ENCODE measurements at places on chromosomes 2 and 18.

- DNase-seq: no peak
Measured at GRCh38 chr2:240219208-240219890, 78.9 kb upstream of the OTOS start.

GRCh38 chr2:170862286-170862902 is 45.7 kb downstream of the GAD1 start:
- DNase-seq: no peak

- no peak for DNase-seq
Measured at GRCh38 chr2:179037807-179038206, 12.1 kb downstream of the CCDC141 start.

DNA sequence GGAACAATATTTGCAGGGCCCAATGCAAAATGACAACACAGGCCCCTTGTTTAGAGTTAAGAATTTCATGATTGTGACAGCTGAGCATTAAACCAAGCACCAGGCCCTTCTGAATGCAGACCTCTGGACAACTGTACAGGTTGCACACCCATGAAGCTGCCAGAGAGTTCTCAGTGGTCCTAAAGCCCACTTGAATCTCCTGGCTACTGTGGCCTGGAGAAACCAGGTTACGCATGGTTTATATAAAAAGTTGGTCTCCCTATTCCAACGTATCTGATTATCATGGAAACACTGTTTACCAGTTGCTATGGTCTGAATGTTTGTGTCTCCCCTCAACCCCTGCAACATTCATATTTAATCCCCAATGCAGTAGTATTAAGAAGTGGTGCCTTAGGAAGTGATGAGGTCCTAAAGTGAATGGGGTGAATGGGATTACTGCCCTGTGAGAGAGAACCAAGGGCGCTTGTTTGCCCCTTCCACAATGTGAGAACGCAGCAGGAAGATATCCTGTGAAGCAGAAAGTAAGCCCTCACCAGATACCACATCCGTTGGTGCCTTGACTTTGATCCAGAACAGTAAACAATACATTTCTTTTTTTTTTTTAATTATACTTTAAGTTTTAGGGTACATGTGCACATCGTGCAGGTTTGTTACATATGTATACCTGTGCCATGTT is 48.0 kb upstream of the ANXA4 start:
- DNase-seq: no peak

DNA sequence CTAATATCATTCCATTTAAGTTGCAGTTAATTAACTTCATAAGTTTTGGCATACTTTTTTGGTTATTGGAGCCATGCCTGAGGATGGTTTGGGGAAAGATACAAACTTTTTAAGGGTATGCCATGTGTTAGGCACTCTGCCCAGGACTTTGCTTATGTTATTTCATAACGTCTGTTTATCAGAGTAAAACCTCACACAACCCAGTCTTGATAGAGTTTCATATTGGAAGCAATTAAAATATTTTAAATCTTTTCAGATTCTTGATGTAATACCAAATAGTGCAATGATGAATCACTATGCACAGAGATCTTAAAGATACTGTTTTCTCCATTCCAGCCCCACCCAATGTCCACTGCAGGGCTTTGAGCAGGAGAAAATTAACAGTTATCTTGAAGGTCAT is 529.1 kb upstream of the HNMT start:
- DNase-seq: no peak

- no peak for DNase-seq
Measured at GRCh38 chr2:199895406-199895805, 15.7 kb upstream of the C2orf69 start.

DNA sequence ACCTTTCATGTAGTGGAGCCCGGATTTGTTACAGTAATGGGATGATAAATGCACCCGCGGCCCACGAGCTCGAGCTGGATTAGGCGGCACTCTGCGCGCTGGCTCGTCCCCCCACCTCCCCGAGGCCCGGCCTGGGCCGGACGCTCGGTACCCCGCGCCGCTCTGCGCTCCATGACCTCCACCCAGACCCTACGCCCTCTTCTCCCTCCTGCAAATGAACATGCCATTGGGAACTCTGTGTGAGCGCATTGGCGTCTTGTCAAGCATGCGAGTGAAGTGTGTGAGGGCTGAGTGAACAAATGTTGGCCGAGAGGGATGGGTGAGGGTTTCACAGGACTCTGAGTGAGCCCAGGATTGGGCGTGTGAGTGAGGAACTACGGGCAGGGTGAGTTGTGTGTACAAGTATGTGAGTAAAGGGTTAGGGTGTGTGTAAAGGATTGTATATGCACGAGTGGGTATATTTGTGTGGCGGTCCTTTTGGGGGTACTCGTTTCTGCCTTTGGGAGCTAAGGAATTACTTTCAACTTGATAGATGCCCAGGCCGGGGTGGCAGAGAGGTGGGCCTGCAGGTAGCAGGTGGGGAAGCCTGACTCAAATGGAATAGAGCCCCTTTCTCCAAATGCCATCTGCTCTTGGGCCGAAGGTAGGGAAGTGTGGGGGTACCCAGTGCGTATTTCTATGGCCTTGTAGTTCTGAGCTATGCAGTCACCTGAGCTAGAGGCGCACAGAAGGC is 2.9 kb upstream of the EN1 start:
- DNase-seq: no peak

DNA sequence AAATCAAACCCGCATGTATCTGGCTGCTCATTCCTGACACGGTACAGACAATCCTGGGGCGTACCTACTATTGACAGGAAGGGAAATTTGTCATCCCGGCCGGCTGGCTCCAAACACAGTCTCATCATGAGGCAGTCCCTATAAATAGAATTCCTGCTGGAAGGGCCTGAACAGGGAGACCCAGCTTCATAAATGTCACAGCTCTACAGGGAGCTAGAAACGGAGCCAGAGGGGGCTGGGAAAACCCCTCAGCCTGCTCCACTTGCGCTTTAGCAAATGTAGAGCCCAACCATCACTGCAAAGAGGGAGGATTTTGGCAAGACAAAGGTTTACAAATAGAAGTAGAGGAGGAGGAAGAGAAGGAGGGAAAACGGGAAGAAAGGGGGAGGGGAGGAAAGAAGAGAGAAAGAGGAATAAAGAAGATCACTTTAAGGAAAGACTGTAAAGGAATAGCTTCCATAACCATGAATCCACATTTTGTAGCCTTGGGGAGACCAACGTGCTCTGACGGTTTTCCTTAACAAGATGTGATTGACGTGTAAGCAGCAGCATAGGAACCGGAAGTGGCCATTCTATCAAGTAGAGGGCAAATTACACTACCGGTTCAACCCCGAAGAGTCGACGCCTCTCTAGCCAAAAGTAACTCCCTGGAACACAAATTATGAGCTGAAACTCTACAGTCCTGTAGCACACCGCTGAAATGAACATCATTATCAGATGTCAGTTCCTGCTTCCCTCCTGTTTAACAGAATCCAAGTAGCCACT is 56.8 kb upstream of the TTN start:
- DNase-seq: no peak

GRCh38 chr2:113850687-113851086 is 39.2 kb upstream of the ACTR3 start:
- DNase-seq: no peak

DNA sequence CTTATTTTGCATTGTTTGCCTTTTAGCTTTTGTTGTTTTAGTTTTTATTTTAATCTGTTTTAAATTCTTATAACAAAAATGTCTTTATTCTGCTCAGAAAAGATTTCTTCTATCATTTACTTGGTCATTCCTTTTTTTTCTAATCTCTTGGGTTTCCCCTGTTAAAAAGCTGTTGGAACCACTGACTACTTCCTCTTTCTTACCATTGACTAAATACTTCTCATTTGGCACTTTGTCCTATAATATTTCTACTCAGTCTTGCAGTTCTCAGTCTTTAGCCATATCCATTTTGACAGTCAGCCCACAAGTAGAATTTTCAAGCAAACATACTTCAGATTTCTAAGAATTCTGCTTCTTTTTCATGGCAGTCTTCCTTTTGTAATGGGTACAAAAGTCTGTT is 567.2 kb downstream of the SATB2 start:
- no peak for DNase-seq

DNA sequence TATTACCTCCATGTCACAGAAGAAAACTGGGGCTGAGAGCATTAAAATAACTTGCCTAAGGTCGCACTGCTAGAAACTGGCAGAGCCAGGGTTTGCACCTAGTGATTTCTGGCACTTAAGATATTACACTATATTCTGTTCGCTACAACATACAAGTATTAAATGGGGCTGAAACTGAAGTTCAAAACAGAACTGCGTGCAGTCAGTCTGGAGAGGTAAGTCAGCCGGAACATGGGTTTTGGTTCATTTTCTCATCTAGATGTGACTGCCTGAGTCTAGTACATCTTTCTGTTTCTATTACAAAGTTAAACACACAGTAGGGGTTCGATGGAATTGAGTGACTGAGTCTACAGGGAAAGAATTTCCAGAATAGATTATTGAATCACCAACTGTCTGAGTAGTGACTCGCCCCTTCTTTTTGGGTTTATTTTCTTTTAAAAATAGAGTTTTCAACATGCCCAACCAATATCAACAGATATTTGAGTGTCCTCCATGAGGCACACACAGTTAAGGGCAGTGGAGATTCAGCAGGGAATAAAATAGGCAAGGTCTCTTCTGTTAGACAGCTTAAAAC is 150.8 kb downstream of the RNF152 start:
- DNase-seq: no peak

GRCh38 chr2:9554921-9555296 is 721 bp downstream of the ADAM17 start:
- no peak for DNase-seq

- no peak for DNase-seq
Measured at GRCh38 chr2:72097276-72097675, 50.4 kb downstream of the CYP26B1 start.

DNA sequence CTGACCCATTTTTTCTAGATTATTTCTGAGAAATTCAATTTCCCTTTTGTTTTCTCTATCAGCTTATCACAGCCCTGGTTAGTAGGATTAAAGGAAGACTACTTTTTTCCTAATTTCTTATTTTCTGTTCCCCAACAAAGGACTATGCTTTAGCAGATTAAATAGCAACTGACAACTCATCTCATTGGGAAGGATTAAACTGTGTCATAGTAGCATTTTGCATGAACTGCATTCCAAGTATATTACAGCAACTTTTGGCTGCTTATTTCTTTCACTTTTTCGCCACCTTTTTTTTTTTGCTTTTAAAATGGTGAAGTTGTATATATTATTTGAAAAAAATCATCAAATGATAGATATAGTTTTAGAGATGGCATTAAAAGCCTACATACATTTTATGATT is 570.3 kb downstream of the FBXO15 start:
- no peak for DNase-seq

DNA sequence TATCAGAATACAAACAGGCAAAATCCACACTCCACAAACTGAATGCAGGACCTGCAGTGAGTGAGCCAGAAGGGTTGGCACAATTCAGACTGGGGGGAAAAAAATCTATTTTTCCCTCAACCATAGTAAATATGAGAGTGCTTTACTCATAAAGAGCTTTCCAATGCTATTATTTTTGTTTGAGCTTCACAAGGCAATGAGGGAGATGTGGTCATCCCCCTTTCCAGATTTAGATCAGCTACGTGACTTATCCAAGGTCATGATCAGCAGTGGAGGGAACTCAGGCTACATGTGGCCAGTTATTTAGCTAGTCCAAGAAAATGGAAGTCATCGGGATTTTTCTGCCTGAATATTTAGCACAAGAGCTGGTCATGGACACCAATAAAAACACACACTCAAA is 120.4 kb upstream of the KLF7 start:
- no peak for DNase-seq

DNA sequence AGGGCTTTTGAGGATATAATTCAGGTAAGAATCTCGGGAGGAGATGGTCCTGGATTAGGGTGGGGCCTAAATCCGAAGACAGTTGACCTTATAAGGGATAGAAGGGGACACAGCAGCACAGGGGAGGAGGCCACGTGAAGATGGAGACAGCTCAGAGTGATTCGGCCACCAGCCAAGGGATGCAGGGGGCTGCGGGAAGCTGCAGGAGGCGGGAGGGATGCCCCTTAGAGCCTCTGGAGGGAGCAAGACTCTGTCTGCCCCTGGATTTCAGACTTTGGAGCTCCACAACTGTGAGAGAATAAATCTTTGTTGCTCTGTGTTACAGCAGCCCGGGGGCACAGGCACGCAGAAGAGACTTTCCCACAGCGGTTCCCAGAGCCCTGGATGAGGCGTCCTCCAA is 143.7 kb downstream of the ASB1 start:
- DNase-seq: no peak

DNA sequence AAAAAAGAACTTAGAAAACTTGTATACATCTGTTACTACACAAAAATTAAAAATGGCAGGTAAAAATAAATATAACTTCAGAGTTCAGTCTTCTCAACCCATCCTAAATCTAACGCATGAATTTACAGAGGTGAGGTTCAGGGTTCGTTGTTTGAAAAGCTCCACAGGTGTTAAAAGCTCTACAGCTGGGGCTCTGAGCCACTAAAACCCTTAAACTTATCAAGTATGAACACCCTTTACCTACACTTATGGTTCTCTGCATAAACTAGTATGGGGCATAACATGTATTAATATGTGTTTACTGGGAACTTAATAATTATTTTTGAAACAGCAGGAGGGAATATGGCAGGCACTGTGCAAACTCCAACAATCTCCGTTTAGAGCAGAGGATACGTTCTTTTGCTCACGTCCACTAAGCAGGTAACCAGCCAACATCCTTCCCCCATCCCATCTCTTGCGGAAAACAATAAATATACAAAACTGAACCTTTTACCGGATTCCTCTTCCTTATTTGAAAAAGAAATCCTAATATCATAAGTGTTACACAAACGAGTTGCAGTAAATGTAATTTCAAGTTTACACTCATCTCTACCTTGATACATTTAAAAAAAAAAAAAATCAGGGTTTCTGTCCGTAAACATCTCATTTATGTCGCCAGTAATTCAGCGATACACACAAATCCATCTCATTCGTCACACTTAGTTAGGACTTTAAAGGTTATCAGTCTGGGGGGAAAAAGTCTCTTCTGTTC is 1.3 kb downstream of the PIAS2 start:
- no peak for DNase-seq

GRCh38 chr2:240648650-240649275 is 23.5 kb downstream of the GPR35 start:
- DNase-seq: no peak

GRCh38 chr2:170818036-170818751 is 1.5 kb downstream of the GAD1 start:
- DNase-seq: no peak

GRCh38 chr2:219452361-219453317 is 18.0 kb downstream of the SPEG start:
- no peak for DNase-seq

- no peak for DNase-seq
Measured at GRCh38 chr18:25737710-25738311, 352.6 kb downstream of the SS18 start.

- DNase-seq: no peak
Measured at GRCh38 chr2:38380397-38381130, 3.5 kb upstream of the ATL2 start.

DNA sequence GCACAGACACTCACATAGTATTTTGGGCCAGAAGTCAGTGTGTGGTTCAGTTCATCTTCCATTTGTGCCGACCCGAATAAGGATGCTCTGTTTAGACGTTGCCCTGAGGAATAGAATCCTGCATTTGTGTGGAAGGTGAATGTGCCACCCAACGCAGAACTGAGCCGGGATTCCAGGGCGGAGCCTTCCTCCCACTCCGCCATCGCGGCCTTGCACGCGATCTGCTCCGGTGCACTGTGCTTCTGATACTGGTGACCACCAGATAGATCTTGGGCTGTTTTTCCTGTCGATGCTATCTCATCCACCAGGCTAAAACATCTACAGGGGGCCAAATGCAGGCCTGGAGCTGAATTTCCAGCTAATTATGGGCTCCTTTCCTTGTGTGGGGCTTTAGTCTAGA is 29.6 kb upstream of the SNTG2 start:
- no peak for DNase-seq
